Renal cortical epithelial cell (primary cell): ENCODE measurements at places on chromosomes 6 and 20. TPM values are rescaled to one million over a fixed set of nuclear protein-coding genes. Genes with fewer than 3 reads are reported as not detected.

DNA sequence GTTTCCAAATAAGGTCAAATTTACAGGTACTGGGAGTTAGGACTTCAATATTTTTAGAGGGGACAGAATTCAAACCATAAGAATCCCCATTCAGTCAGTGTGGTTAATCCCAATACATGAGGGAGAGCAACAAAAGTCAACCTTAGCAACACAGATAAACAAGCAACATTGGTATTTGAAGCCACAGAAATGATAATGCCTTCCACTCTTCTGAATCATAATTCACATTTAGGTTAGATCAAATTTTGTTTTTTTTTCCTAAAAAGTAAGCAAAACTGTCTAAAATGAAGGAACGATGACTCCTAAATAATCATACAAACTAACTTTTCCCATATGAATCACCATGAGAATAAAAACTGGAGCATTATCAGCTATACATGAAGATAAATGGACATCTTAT, 246.0 kb upstream of the TENT5A start:
- peak; percentile 28 for DNase-seq

Gene TNFRSF21
- total RNA-seq: 31.2 and 38.2 TPM in 2 replicates

DNA sequence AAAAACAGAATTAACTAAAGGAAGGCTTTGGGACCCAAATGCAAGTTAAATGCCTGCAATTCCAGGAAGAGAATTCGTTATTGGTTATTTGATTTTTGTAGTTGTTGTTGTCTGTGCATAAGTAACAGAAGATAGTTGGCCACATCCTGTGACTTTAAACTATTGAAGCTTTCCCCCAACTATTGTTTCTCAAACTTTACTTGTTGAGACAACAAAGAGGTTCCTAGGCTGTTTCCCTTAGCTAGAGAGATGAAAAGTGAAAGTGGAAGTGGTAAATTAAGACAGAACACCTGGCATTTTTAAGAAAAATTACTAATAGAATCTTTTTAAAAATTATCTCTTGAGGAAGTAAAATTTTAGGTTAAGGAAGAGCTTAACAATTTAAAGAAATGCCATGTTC, 525.2 kb downstream of the PKHD1 start:
- no peak for DNase-seq

DNA sequence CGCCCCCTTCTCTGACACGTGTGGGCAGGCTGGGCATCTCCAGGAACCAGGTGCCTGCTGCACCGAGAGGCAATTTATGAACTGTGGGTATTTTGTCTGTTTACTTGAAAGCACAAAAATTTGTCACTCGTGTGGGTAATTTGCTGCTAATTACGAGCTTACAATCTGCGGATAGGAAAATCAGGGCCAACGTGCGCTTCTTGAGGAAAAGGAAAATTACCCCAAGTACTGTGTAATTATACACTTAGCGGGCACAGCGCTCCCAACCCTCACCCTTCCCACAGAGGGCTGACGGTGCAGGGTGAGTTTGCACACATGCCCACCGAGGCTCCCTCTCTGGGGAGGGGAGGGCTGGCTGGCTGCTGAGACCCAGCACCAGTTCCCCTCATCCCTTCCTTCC, 25.3 kb upstream of the MDGA1 start:
- no peak for DNase-seq

GRCh38 chr6:80642452-80642851, 536.0 kb downstream of the BCKDHB start:
- no peak for DNase-seq

DNA sequence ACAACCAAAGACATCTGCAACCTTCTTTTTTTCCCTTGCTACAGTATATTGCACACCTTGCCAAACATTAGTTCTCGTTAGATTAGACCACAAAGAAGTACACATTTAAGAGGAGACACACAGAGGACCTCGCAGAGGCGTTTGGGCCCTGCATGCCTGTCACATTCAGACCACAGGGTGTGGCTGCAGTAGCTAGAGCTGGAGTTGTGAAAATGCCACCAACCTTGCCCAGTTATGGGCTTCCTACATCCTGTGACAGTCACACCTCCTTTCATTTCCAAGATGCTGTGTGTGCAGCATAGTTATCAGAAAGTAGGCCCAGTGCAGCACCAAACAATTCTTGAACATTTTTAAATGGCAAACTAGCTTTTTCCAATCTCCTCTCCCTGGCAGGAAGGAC, 2.4 kb downstream of the SYNE1 start:
- no peak for DNase-seq

DNA sequence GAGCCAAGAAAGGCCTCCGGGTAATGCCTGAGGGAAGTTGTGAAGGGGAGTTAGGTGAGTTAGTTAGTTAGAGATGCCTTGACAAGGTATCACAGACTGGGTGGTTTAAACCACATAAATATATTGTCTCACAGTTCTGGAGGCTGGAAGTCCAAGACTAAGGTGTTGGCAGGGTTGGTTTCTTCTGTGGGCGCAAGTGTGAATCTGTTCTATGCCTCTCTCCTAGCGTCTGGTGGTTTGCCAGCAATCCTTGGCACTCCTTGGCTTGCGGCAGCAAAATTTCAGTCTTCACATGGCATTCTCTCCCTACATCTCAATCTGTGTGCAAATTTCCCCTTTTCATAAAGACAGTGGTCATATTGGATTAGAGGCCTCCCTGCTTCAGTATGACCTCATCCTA, 29.7 kb upstream of the RANBP9 start:
- DNase-seq: no peak

GRCh38 chr6:9292975-9293374, 857.6 kb upstream of the SLC35B3 start:
- DNase-seq: no peak

- no peak for DNase-seq
Observed at GRCh38 chr20:59131551-59132285, 31.9 kb upstream of the ZNF831 start.

Gene KIF6
- 1.3 TPM in 1 of 2 replicates, not detected in the other for total RNA-seq

Gene C6orf52
- total RNA-seq: 1.4 TPM in 1 of 2 replicates, not detected in the other

DNA sequence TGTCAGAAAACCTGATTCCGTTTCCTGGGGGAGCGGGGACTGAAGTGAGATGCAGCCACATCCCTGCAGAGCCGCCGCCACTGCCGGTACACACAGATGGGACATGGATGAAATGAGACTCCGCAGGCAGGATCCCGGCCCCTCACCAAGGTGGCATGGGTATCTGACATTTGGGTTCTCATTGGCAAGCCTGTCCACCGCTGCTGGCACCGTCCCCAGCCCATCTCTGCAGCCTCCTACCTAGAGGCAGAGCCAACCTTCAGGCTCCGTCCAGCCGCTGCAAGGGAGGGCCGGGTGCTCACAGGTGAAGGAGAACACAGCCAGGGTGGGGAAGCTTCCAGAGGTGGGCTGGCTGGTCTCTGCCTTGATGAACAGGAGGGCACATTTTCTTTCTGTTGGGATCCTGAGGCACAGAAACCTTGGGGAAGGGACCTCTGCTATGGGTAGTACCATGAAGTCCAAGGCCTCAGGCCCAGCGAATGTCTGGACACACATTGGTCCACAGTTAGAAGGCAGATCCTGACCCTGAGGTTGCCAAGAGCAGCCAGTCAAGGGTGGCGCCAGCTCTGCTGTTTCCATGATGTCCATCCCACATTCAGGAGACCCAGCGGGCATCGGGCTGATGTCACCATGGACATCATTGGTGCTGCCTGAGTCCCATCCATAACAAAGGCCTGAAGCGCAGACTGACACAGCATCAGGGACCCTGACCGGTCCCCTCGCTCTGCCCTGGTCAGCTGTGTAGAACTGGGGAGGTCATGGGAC, 177.4 kb downstream of the TAF4 start:
- no peak for DNase-seq

Gene EMILIN3
- total RNA-seq: not detected in 2 replicates

- no peak for DNase-seq
Observed at GRCh38 chr6:37646097-37646864, 51.4 kb downstream of the MDGA1 start.

GRCh38 chr20:5197847-5198650, 71.2 kb downstream of the CDS2 start:
- no peak for DNase-seq

- no peak for DNase-seq
Observed at GRCh38 chr6:1118287-1118647, 193.6 kb upstream of the FOXQ1 start.

- no peak for DNase-seq
Observed at GRCh38 chr6:95846652-95847051, 169.1 kb upstream of the FUT9 start.

DNA sequence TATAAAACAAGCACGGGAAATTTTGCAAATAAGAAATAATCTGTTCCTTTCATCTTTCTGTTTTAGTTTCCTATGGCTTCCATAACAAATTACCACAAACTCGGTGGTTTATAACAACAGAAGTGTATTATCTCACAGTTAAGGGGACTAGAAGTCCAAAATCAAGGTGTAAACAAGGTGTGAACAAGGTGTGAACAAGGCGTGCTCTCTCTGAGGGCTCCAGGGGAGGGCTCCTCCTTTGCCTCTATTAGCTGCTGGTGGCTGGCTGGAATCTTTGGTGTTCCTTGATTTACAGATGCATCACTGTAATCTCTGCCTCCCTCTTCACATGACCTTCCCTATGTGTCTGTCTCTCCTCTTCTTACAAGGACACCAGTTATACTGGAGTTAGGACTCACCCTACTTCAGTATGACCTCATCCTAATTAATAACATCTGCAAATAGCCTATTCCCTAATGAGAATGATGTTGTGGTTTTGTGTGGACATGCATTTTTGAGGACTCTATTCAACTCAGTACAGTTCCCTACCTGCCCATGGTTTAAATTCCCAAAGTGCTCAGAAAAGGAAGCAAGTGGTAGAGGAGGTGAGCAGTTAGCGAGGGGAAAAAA, 17.5 kb upstream of the BMP5 start:
- DNase-seq: no peak

Gene SLC52A3
- total RNA-seq: 1.6 and 1.9 TPM in 2 replicates

DNA sequence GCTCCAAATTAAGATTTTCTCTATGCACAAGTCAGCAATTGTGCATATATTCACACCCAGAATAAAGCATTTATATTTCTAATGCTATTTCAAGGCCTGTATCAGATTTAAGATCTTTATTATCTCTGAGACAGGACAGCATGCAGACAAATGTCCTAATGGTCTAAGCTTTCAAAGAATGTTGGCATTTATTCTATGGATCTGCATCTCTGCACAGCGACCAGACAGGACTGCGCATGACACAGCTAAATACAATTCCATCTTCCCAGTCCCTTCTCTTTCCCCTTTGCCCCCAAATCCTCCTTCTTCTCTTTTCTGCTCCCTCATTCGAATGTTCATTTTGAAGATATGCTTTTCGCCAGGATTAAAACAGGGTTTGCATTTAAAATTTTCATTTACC, 478.5 kb downstream of the PKHD1 start:
- DNase-seq: no peak

GRCh38 chr6:130961148-130961547, 101.9 kb downstream of the EPB41L2 start:
- peak; percentile 89 for DNase-seq

DNA sequence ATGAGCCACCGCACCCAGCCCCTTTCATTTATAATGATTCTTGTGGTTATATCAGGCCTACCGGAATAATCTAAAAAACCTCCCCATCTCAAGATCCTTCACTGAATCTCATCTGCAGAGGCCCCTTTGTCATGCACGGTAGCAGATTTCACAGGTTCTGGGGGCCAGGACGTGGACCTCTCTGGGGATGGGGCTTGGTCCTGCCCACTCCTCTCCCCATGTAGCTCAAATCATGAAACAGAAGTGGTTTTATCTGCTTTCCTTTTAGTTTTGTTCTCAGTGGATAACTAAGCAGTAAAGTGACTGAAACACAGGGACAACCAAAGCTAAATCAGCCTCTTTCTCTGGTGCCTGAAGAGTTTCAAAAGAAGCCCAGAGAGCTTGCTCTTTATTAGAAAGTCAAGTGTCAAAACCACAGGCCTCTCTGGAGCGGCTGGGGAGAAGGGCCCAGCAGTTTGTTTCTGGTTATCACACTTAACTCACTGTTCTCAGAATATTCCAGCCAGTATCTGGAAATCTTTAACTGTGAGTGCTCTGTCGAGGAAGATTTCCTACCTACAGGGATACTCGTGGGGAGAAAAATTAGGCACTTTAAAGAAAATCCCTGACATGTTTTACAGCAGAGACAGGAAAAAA, 60.6 kb upstream of the FAM184A start:
- no peak for DNase-seq

DNA sequence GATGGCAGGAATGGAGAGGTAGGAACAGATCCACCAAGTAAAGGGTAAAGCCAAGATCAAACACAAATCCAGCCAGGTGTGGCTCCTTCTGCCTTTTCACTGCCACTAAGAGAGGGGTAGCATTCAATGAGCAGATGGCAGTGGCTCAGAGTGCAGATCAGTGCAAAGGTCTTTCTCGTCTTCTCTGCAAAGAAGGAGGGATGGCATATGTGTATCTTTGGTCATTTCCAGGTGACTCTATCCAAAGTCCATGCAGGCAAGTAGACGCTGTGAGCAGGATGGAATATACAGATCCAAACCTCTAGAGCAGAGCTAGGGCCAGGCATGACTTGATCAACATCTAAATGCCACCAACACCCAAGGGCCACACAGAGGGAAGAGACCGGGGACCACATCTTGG, 6.9 kb downstream of the BANF2 start:
- DNase-seq: no peak

DNA sequence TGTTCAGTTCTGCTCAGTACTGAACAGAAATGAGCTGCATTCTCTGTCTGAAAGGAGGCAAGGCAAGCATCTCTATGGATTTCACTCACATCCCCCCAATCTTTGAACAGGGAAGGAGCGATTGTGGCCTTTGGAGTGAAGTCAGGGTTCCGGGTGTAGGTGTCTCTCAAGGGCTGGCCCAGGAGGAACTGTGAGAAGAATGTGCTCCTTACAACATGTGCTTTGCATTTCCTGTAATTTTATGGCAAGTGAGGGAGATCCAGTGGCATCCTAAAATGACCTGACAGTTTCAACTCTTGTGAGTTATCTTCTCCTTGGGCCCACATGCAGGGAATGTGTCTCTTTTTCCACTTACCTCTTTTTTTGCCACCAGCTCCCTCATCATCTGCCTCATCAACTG, 63.0 kb upstream of the RIN2 start:
- DNase-seq: no peak

GRCh38 chr20:47710665-47711045, 74.6 kb downstream of the SULF2 start:
- no peak for DNase-seq

- DNase-seq: no peak
Observed at GRCh38 chr6:14738933-14739332, 506.9 kb upstream of the JARID2 start.

Gene ACTR5
- total RNA-seq: 7.5 and 8.3 TPM in 2 replicates

- DNase-seq: no peak
Observed at GRCh38 chr6:107868867-107869611, 44.9 kb upstream of the SCML4 start.
